Umbilical cord (tissue), 2 donors: ENCODE measurements at places on chromosomes 12 and 14. TPM values are rescaled to one million over a fixed set of nuclear protein-coding genes. Genes with fewer than 3 reads are reported as not detected.

DNA sequence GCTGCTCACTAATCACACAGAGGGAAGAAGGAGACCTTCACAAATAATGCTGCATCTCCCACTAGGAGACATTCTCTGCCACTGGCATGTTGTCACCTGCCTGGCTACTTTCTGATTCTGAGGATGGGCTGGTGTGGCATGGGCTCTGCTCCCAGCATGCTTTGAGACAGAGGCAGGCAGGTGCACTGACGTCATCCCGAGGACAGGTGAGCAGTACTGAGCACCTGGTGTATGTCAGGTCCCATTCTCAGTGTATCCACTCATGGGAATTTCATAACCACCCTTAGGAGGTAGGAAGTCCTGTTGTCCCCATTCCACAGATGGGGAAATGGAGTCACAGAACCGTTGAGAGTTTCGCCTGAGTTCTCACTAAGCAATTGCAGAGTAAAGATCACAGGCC lies 597.9 kb downstream of the VRK1 start:
- DNase-seq: no peak

The AHSA1 gene
- 66.9 TPM for total RNA-seq

DNA sequence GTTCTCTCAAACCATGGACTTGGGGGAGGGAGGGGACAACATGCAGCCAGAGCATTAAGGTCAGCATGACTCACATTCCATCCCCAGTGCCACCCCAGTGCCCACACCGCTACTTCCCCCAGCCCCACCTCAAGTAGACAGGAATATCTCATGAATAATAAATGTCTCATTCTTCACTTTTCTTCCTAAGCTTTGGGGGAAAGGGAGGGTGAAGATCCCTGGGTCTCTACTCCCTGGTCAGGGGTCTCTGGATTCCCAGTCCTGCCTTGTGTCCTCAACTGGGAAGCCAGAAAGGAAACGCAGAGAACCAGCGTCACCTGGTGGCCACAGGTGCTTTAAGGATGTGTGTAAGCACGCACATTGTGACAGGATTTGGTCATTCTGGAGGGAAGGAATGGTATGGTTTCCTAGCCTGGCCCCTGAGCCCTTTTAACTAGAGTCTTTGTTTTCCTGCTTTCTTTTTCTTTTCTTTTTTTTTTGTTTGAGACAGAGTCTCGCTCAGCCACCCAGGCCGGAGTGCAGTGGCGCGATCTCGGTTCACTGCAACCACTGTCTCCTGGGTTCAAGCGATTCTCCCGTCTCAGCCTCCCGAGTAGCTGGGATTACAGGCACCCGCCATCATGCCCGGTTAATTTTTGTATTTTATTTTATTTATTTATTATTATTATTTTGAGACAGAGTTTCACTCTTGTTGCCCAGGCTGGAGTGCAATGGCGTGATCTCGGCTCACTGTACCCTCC lies 3.4 kb downstream of the GPR84 start:
- DNase-seq: peak; percentile 84

GRCh38 chr12:94046626-94047410 lies 101.6 kb upstream of the PLXNC1 start:
- DNase-seq: no peak

GRCh38 chr12:59695379-59695778 lies 99.5 kb downstream of the SLC16A7 start:
- DNase-seq: no peak

DNA sequence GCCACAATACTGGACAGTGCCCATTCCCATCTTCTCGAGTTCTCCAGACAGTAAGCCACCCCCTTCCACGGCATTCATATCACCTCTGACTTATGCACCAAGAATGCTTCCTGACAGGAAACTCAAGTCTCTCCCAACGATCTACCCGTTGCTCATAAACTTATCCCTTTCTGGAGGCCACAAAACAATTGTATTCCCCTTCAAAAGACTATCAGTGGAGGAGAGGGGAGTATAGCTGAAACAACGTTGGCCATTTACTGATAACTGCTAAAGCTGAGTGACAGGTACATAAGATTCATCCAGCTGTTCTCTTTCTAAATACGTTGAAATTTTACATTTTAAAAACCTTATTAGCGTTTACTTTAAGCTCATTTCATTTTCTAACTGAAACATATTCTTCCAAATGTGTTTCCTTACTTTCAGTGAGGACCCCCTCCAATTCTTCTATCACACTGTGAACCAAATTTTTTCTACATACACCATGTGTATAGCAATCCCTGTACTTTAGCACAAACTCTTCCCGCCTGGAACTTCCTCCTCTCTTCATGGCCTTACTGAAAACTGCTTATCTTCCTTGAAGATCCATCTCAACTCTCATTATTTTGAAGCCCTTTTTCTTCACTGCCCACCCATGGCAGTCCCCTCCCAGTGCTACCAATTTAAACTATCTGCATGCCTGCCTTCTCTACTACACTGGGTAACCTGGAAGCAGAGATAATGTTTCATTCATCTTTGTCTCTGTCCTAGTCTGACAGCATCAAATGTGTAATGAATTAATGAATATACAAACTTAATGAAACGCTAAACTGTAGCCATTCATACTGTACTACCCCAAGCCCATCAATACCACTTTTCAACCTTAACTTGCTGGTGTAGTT lies 28.8 kb downstream of the ATXN2 start:
- peak; percentile 57 for DNase-seq

The NGB gene
- not detected for total RNA-seq

DNA sequence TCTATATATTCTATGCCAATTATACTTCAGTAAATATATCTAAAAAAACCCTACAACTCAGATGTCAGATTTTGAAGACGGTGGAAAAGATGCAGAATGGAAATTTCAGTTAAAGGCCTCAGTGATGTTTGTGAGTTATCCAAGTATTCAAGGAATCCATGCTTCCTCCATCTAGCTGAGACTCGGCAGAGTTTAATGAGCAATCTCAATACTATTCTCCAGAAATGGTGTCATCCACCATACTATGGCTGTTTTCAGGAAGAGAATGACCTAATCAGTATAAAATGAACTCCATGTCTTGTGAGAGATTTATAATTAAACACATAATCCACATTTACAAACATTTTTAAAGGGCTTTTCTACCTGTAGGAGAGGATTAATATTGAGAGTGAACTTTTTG lies 66.0 kb downstream of the KLHL28 start:
- DNase-seq: peak; percentile 8

GRCh38 chr12:68521848-68522502 lies 88.7 kb upstream of the RAP1B start:
- no peak for DNase-seq

GRCh38 chr12:130491421-130492357 lies 154.0 kb downstream of the PIWIL1 start:
- no peak for DNase-seq

- DNase-seq: no peak
Observed at GRCh38 chr14:105617201-105617777, 90.9 kb downstream of the TMEM121 start.

- DNase-seq: no peak
Observed at GRCh38 chr14:65803885-65804284, 391.4 kb downstream of the FUT8 start.

DNA sequence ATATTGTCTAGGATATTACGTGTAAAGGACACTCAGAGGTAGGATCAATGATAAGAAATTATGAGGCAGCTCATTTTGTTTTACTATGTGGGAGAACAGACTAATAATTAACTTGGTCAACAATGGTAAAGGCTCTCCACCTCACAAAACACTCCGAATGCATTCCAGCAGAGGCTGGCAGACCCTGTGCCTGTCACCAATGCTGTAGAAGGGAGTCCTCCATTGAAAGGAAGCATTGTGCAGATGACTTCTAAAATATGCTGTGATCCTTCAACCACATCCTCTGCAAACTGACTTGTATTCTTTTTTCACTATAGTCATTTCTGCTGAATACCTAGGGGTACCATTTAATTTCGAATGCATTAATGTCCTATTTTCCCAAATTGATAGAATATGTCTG lies 119.6 kb upstream of the EEA1 start:
- no peak for DNase-seq

The RAP1B gene
- total RNA-seq: 103 TPM

The NOVA1 gene
- 51.5 TPM for total RNA-seq

GRCh38 chr12:7310070-7310469 lies 6.2 kb downstream of the ACSM4 start:
- no peak for DNase-seq

The YY1 gene
- total RNA-seq: 40.4 TPM

GRCh38 chr14:84541018-84541417 lies 988.9 kb upstream of the FLRT2 start:
- no peak for DNase-seq

DNA sequence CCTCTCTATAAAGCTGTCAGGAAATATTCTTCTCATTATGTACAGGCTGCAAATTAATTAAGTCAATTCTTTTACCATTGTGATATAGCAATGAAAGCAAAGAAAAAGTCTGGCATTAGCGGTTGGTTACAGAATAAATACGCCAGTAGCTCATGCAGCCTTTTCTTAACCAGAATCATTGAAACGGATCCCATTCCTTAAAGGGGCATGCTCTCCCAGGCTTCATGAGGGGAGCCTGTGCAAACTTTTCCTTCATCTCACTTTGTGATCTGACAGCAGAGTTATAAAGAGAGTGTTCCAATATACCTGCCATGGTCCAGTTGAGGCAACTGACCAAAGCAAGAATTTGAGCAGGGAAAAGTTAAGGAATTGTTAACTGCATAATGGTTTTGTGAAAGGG lies 337.7 kb downstream of the EMP1 start:
- DNase-seq: no peak

The DLGAP5 gene
- 16.9 TPM for total RNA-seq

DNA sequence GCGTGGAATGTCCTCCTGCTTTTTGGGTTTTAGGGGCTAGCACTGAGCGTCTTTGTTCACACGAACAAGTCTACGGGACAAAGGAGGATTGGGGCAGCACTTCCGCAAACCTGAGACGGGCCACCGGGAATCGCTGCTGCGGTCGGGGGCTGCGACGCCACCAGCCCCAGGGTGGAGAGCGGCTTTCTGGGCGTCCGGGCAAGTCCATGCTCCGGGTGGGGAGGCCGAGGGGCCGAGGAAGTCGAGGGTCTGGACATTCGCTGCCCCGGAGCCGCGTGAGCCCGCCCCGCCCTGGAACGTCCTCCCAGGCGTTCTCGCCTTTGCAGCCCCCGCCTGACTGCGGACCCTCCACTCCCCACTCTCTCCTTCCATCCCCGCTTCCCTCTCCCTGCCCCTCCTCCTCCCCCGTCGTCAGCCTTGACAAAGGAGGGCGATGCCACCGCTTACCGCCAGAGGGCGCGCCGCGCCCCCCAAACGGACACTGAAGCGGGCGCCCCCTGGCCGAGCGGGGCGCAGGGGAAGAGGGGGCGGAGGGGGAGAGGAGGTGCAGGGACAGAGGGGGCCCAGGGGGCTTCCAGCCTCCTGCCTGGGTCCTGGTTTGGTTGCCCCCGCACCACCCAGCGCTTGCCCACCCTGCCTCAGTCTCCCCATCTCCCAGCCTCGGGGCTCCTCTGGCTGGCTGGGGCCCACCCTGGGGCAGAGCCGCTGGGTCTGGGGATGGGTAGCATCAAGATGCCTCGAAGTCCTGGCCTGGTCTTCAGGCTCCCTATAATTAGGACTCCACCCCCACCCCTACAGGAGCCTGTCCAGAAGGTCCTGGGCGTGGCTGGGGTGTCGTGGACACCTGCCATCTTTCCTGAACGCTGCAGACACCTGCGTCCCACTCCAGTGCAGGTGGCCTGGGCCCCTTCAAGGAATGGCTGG lies 39.1 kb upstream of the INF2 start:
- DNase-seq: peak; percentile 70

DNA sequence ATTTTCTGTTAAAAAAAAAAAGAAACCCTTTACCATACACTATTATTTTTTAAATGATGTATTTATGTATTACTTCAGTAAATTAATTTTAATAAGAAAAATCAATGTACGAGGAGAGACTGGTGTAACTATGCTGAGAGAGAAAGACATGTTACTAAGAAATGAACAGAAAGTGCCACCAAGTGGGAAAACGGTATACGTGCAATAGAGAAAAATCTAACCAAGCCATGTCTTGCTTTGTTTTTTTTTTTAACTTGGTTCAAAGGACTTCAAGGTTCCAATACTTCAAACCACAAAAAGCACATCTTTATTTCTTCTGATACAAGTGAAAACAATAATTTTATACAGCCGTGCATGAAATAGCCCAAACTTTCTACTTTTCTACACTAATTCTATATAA lies 22.9 kb downstream of the NDUFA12 start:
- peak; percentile 66 for DNase-seq

DNA sequence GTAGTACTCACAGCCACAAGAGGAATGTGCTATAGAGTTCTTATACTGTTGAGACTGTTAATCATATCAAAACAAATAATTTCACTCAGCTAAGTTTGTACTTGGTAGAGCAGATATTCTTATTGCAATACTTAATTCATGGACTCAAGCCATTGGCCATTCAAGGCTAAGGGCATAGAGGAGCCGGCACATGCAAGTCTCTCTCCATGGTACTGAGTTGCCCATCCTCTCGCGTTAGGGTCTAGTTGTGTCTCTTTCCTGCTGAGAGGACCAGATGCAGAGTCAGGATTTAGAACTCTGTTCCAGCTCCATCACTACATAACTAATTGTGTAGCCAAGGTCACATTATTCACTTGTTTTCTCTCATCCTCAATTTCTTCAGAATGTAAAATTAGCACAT lies 14.4 kb upstream of the TUNAR start:
- peak; percentile 3 for DNase-seq

- DNase-seq: no peak
Observed at GRCh38 chr12:126198966-126199692, 1133.9 kb downstream of the AACS start.

DNA sequence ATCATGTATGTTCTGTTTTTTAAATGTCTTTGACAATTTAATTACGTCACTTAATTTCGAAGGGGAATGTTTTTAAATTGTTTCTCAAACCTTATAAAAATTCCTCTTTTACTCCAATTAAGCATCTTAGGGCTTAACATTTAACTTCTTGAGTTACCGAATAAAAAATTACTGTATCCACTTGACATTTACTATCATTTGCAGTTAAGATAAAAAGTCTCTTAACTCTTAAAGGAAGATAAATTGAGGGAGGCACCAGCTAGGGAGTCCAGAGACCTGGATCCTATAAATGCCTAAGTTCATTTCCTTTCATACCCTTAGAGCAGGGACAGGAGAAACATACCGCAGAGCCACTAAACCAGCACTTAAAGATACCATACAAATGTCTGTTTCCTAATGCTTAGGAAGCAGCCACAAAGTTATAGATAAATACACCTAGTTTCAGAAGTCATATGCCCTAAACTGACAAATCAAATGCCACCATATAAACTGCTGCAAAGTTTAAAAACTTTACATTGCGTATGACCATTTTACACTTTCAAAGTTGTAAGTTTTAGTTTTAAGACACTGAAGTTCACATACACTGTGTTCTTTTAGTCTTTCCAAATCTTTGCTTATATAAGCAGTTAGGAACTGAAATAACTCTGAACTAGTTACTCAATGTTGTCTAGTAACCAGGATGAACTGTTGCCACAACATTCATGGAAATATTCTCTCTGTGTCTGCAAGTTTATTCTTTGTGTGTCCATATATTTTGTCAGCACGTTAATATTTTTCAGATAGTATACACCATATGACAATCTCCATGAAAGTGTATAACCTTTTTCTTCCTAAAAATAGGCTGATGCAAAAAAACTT lies 71.2 kb downstream of the GALNT4 start:
- DNase-seq: peak; percentile 57
